ENCODE measurements at places on chromosomes 4 and X.

- DNase-seq = no peak
Measured at GRCh38 chrX:85627363-85627762, 247.9 kb upstream of the POF1B start.

DNA sequence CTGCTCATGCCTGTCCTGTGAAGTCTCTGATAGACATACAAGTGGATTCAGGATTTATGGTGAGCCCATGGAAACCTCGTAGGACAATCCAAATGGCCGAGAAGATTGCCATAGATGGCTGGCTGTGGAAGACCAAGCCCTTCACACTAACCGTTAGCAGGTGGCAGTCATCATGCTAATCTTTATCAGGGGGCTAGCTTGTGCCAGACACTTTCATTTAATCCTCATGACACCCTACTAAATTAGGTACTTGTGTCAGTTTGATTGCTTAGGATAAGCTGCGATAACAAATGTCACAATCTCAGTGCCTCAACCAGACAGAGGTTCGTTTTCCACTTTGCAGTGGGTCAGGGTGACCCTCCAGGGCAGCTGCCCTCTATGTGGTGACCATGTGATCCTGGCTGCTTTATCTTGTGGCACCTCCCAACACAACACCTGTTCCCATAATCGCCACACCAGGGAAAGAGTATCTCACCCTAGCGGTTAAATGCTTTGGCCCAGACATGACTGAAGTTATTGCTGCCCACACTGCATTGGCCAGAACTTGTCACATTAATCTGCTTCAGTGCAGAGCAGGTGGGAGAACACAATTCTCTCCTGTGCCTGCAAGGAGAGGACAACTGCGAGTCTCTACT, 60.8 kb downstream of the REPS2 start:
- no peak for DNase-seq

- no peak for DNase-seq
Measured at GRCh38 chrX:101263766-101264165, 27.4 kb downstream of the TAF7L start.

DNA sequence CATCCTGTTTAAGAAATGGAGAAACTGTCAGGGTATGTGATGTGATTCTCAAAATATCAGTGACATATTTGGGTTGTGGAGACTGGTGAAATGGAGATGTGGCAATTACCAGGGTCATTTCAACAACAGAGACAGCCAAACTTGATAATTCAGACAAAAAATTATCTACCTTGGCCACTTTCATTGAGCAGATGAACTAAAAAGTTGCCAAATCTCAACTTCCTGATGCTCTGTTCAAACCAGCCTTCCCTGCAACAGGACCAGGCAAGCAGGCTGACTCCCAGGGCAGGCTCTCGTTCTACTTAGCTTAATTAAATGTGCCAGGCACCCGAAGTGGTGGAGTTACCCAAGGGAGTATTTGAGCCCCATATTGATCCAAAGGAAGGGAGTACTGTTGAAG, 199.6 kb downstream of the AFF2 start:
- no peak for DNase-seq

- no peak for DNase-seq
Measured at GRCh38 chr4:140653718-140654494, 85.1 kb upstream of the UCP1 start.
